ENCODE measurements at places on chromosomes 12 and 14.

DNA sequence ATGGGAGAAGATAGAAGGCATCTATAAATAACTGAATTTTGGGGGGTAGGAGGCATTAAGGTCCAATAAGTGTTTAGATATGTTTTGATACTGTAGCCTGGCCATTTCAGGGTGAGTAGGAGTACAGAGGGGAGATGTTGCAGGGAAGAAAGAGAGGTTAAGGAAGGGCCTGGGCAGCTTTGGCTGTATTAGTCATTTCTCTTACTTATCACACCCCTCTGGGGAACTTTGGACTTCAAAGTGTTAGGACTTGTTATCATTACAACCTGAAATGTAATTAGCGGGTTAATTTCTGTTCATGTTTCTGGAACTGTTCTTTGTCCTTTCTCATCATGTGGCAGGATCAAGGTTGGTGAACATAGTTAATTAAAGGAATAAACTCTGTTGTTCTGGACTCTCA, 40.3 kb downstream of the SUSD6 start:
- DNase-seq: no peak

GRCh38 chr12:1929985-1930802, 11.7 kb upstream of the CACNA2D4 start:
- no peak for DNase-seq

DNA sequence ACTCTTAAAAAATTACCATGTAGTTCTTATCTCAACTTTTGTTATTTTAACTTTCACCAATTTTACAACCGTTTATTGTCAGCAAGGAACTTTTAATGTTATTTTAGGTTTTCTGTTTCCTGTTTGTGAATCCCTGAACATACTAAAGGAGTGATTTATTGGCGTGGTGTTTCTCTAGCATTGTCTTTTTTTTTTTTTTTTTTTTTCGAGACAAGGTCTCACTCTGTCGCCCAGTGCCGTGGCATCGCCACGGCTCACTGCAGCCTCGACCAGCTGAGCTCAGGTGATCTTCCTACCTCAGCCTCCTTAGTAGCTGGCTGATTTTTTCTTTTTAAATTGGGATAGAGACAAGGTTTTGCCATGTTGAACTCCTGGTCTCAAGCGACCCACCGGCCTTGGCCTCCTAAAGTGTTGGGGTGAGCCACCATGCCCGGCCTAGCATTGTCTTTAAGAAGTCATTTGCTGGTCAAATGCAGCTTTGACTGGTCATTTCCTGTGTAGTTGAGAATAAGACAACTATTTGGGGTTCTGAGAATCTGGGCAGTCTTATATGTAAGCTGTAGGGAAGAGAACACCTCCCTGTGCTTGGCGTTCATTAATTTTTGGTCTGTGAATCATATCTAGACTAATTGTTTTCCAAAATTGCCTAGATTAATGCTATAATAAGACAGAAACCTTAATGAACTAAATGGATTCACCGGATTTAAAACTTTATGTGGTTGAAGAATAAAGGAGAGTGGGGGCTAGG, 2.1 kb downstream of the WASHC4 start:
- DNase-seq: peak; percentile 65

DNA sequence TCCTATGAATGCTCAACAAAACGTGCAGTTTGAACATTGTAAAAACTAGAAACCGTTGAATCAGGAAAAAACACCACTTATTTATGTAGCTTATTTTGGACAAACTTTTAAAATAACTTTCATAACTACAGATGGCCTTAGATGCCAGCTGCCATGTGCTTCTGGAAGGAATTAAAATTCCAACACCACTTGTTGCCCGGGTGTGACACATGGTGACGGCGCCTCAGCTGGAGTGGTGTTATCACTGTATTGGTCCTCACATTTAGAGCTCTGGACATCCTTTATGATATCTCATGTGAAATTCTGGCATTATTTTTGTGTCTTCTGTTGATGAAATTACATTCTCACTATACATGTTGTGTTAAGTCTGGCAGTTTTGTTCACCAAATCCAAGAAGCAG, 211.0 kb downstream of the IPO8 start:
- DNase-seq: no peak

DNA sequence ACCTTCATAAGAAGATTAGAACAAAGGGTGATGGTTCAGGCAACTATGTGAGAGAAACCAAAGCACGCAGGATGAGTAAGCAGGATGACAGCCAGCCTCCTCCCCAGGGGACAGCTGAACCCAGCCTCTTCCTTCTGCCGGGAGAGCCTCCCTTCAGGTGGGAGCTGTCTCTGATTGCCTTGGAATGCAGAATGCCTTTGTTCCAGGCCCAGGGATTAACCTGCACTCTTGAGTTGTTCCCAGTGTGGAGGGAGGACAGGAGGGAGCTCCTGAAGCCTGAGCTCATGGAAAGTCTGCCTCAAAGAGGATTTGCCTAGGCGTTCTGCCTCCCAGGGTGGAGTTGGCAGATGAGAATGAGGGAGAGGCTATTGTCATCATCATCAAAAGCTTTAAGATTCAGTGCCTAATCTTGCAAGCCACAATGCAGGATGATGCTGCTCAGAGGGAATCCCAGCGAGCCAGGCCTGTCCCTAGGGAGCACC, 3.6 kb upstream of the KRT6A start:
- DNase-seq: peak; percentile 76

GRCh38 chr12:5154091-5154490, 110.4 kb downstream of the KCNA5 start:
- DNase-seq: no peak

GRCh38 chr14:66311058-66311457, 175.1 kb upstream of the CCDC196 start:
- DNase-seq: no peak

DNA sequence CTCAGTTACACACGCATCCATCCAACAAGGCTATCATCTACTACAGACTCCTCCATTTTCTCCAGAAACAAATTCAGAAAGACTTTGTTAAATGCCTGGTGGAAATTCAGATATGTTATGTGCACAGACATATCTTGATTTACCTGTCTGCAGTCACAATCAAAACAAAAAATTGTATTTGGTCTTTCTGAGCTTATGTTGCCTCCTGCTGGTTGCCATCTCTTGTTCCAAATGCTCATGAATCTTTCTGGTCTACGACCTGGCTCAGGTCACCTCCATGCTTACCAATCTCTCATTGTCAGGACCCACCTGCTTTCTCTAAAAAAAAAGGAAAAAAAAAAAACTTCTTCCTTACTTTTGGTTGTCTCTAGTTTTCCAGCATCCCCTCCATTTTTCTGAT, 169.2 kb upstream of the PLXNC1 start:
- no peak for DNase-seq

- peak; percentile 47 for DNase-seq
These were observed 31.7 kb downstream of the ANO4 start for GRCh38 chr12:100826323-100826722.

GRCh38 chr14:81485372-81485771, 48.3 kb downstream of the SEL1L start:
- DNase-seq: no peak

DNA sequence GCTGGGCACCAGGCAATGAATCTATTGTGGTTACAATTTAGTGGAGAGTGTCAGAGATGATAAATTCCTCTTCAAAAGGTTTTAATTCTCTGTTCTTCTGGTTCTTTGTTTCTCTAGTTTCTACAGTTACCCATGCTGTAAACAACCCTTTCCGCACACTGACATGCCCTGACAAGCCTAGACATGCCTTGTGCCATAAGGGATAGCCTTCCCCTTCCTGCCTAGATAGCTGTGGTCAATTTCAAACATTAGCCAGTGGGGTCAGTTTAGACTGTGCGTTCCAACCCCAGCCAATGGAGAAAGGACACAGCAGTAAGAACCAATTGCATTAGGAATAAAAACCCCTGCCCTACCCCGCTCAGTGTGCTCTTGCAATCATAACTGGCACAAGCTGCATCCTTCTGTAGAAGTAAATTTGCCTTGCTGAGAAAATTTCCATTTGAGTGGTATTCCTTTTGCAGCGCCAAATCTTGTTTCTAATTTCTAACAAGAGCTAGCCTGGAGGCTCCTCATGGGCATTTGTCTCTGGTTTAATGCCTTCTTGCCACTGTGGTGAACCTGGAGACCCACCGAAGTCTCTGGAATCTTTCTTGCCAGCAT, 6.4 kb downstream of the EDDM3A start:
- peak; percentile 41 for DNase-seq

DNA sequence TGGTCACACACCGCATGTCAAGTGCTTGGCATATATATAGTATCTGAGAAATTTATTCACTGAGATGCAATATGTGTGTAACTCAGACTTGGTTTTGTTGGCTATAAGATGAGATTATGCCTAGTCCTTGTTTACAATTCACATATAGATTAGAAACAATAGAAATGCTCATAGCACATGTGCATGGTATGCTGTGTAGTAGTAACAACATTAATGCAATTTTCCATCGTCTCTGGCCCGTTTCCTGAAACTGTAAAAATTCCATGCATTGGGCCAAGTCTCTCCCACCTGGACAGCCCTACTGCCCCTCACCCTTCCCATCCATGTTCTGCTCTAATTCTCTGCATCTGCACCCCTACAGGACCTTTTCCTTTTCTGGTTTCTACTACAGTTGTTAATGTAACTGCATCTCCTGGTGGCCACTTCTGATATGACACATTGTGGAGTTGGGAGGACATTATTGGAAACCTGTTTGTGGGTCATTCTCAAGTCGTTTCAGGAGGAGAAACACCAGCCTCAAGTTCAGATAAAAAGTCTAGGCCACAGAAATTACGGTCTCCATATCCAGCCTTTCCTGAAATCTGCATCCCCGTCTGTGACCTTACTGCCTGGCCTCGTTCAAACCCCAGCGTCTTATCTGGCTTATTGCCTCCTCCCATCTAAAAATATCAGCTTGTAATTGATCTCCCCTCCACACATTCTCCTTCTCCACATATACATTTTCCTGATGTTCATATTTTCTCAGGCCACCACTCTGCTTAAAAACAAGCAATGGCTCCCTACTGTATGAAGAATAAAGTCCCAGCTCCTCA, 37.5 kb downstream of the EMP1 start:
- DNase-seq: peak; percentile 66

DNA sequence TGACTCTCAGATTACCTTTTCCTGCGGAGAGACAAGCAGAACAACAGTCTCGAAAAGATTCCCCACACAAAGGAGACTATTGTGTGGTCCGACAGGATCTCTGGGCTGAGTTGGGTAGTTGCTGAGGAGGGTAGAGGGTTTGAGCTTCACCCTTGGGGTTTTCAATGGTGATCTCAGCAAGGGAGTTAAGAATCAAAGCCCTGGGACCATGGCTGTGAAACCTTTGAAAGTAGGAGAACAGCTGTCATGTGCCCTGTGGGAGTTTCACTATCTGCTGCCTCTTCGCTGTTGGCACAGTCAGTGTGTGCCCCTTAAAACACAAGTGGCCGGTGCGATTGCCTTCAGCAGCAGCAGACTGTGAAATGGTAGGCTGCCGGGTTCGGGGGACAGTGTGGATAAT, 14.2 kb upstream of the PLEK2 start:
- DNase-seq: no peak

DNA sequence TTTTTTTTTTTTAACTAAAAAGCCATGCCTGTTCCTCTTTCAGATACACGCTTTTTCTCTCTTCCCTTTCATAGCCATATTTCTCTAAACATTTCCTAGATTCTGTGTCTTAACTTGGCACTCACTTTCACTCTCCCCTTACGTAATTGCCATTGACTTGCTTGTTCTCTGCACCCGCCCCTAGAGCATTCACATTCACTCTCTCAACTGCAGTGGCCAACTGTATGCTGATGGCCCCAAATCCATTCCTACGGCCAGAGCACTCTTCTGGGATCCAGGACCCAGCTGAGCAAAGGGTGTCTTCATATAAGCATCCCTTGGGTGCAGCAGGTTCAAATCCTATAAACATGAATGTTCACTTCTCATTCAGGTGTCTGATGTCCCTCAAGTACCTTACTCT, 59.5 kb downstream of the CKB start:
- DNase-seq: no peak

DNA sequence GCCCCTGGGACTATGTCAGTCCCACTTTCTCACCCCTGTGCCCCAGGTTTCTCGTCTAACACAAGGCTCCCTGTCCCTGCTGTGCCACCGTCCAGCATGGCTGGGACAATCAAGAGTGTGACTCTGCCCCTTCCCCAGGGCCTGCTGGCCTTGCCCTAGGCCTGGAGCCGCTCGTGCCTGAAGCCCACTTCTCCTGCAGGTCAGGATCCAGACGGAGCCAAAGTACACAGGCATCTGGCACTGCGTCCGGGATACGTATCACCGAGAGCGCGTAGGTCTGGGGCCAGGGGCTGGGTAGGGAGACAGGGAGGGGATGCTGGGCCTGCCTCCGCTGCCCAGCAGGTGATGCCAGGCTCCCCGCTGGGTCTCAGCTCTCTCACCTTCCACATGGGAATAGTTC, 2.8 kb downstream of the SLC25A47 start:
- DNase-seq: no peak

- DNase-seq: no peak
These were observed 1.1 kb upstream of the SPATS2 start for GRCh38 chr12:49366096-49366651.

- no peak for DNase-seq
These were observed 179.2 kb upstream of the PDE3A start for GRCh38 chr12:20188930-20189653.

DNA sequence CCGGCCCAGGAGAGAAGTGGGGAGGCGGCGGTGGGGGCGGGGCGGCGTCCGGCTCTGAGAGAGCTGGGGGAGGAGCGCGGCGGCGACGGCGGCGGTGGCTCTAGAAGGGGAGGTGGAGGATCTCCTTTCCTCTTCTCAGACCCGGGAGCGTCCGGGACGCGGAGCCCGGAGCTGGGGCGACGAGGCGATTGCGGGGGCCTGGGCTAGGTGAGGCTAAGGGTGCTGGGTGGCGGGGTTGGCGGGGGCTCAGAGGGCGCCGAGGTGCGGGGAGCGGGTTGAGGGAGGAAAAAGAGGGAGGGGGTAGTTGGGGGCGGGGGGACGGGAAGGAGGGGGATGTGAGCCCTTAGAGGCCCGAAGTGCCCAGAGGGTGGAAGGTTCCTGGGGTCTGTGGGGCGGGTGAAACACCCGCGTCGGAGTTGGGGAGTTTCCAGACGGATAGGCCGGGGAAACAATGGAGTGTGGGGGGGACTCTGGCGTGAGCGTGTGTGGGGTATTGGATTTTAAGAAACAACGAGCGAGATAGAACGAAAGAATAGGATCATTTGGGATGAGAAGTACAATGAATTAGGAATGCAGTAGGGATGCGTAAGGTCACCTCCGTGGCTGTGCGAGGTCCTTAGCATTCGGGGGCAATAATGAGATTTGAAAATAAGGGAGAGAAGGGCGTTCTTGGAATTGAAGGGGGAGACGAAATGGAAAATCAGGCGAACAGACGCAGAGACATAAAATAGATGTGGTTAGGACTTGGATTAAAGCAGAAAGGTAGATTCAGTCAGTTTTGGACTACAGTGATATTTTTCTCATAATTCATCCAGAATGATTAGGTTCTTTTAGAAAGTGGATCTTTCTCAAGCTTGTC, at the start of gene SPATS2:
Gene SPATS2 (plus strand): TSS at position 82 of the 859 bp plus-strand sequence. CDS start 93,551 bp downstream, outside the sequence.
- peak; percentile 18 for DNase-seq

- peak; percentile 24 for DNase-seq
These were observed 274.6 kb downstream of the RAD51B start for GRCh38 chr14:68094158-68094557.
